Brain pericyte (primary cell): ENCODE measurements at places on chromosomes 6 and 20.

GRCh38 chr6:15344831-15345230 lies 99.0 kb downstream of the JARID2 start:
- DNase-seq: no peak

GRCh38 chr6:39517756-39518155 lies 195.3 kb upstream of the KCNK16 start:
- no peak for DNase-seq

GRCh38 chr20:17660667-17661066 lies 21.4 kb downstream of the RRBP1 start:
- DNase-seq: no peak

DNA sequence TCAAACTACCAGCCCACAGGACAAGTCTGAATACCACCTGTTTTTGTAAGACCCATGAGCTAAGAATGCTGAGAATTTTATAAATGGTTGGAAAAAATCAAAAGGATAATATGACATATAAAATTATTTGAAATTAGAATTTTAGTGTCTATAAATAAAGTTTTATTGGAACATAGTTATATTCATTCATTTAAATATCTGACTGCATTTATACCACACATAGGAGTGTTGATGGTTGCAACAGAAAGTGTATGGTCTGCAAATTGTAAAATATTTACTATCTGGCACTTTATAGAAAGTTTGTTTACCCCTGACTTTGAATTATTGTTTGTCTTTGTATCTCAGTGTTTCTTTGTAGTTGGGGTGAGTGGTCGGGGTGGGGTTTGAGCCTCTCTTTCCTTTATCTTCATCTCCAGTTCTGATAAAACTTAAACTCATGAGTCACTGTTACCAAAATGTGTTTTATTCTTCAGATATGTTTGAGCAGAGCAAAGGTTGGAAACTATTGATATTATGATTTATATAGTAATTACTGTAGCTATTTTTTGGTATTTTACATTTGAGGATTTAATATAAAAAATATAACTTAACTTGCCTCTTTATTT lies 55.5 kb downstream of the CD2AP start:
- DNase-seq: no peak
